Adipocyte (in vitro differentiated cells): ENCODE measurements at places on chromosomes 7 and 10.

DNA sequence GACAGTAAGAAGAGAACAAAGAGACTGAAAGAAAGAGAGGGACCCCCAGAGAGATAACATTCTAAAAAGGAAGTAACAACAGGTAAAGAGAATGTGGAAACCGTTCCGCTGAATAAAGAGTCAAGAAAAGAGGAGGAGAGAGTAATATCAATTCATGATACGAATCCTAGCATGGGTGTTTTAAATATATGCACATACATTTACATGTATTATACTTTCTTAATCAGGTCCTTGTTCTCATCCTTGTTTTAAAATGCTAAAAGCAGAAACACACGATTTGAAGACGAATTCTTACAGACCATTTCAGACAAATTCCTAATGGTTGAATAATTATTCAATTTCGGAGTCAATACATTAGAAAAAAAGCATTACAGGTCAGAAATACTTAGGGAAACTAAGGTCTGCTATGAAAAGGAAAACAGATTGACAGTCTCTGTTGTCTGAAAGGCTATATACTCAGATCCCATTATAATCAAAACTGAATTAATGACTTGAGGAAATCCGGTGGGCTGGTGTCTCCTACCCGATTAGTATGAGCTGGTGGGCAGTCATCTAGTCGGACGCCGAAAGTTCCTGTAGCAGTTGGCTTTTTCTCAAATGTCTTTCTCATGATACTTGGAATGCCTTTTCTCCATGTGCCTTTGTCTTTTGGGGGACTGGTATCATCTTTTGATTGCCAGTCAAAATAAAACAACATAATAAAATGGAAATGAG, 127.3 kb downstream of the ARHGAP21 start:
- DNase-seq: no peak

- DNase-seq: no peak
These were observed 355.3 kb upstream of the GALNT17 start for GRCh38 chr7:70776627-70777101.

GRCh38 chr10:107557916-107558315, 393.4 kb upstream of the SORCS1 start:
- no peak for DNase-seq

DNA sequence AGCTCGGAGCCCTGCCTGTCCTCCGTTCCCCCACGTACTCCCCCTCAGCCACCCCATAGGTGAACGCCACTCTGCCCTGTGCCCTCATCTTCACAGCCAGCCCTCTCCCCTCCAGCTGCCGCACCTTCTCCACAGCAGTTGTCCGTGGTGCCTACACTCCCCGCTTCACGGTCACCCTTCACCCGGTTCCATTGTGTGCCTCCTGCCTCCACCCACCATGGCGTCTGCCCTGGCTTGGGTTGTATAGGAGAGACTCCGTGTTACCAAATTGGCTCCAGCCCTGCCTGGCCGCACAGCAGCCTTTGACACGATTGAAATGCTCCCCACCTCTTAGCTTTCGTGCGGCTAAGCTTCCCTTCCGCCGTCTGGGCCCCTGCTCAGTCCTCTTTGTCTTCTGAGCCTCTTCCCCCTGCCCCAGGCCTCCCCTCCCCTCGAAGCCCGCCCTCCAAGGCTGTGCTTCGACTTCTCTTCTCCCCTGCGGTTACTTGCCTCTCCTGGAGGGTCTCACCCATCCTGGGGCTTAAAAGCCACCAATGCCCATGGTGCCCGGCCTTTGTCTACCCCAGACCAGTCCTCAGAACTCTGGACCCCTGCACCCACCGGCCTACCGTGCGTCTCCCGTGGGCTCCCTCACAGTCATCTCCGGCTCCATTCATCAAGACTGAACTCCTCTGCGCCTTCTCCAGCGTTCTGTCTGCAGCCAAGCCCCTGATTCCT, 18.5 kb upstream of the NODAL start:
- DNase-seq: no peak

DNA sequence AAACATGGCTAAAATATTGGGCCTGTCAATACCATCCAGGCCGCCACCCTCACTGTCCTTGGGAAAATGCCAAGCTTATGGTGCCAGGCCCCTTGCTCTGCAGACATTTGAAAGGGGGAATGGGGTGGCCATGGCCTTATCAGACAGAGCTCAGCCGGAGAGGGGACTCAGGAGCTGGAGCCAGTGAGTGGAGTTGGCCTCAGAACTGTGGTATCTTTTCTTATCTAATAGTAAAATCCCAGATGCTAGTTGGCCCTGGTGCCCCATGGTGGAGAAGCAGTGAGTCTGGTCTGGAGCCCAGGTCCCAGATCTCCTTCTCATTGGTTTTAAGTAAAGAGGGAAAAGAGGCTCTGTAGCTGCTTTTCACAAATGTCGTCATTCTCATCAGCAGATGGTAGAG, 49.6 kb upstream of the SORCS3 start:
- DNase-seq: no peak

GRCh38 chr7:2785071-2785500, 59.0 kb downstream of the GNA12 start:
- peak; percentile 48 for DNase-seq

DNA sequence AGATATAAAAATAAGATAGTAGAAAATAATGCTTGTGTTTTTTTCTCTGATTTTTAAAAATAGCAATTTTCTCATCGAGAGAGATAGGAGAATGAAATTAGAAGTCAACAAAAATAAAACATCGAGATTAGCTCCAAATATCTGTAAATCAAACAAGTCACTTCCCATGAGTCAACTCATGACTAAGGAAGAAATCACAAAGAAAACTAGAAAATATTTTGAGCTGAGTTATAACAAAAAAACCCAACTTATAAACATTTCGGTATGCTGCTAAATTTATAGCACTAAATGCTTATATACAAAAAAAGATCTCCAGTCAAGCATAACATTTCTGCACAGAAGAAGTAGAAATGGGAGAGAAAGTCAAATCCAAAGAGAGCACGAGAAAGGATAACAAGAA, 140.1 kb downstream of the ITGA8 start:
- peak; percentile 70 for DNase-seq

DNA sequence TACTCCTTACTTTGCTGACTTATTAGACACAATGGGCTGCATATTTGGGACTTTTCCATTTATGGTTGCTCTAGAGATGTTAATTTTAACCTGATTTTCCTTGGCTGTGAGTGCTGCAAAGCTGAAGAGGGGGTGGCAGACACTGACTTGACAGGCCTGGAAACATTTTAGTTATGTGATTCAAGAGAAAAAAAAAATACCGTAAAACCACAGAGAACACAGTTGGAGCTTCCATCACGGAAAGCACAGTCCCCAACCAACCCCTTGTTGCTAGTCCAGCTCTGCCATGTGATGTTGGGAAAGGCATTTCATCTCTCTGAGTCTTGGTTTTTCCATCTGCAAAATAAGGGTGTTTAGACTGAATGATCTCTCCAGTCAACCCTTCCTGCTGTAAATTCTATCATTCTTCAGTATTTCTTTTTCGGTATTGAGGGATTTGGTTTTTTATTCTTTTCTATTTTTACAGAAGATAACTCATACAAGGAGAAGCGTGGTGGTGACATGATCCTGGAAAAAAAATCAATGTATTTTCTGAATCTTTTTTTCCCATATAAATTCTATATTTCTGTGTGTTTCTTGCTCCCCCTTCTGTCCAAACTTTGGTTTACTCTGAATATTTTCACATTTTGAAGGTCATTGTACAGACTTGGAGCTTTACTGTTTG, 246.1 kb downstream of the REEP3 start:
- DNase-seq: peak; percentile 79

- no peak for DNase-seq
These were observed 176.0 kb upstream of the CCDC6 start for GRCh38 chr10:60082341-60082740.

GRCh38 chr7:14483663-14484062, 418.9 kb downstream of the DGKB start:
- no peak for DNase-seq

DNA sequence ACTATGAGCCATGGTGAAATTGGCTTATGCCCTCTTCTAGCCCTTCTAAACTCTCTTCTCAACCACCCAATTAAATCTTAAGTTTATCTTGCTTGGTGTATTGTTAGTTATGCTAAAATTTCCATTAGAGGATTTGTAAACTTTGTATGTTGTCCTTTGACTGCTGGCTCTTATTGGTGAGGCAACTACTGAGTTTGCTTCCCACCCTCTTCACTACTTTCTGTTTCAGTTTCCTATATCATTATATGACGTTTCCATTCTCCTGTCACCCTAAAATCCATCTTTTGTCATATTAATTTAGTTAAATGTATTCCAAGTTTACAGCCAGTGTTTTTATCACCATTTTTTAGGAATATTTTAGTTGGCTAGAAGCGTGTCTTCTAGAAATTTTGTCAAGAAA, 80.9 kb upstream of the VWC2 start:
- DNase-seq: no peak

- peak; percentile 10 for DNase-seq
These were observed 270.3 kb upstream of the AOAH start for GRCh38 chr7:36994456-36995112.

DNA sequence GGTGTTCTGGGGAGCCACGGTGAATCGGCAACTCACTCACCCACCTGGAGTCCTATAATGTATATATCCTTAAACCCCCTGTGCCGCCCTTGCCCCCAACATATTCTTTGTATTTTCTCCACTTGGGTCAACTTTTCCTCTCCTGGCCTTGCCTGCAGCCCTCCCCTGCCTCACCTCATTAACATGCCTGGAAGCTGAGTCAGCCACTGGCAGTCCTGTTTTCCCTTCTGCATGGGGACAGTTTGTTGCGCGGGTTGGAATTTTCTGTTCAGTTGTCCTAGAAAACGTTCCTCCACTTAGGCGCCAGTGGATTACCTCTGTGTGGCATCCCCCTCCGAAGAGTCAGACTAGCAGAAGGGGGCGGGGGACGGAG, 97.4 kb downstream of the C10orf105 start:
- peak; percentile 71 for DNase-seq

GRCh38 chr7:130942211-130942964, 208.4 kb upstream of the KLF14 start:
- peak; percentile 56 for DNase-seq

- DNase-seq: no peak
These were observed 46.4 kb downstream of the CALML3 start for GRCh38 chr10:5570979-5571810.

- DNase-seq: no peak
These were observed 43.0 kb downstream of the PKD1L1 start for GRCh38 chr7:47905076-47905920.

DNA sequence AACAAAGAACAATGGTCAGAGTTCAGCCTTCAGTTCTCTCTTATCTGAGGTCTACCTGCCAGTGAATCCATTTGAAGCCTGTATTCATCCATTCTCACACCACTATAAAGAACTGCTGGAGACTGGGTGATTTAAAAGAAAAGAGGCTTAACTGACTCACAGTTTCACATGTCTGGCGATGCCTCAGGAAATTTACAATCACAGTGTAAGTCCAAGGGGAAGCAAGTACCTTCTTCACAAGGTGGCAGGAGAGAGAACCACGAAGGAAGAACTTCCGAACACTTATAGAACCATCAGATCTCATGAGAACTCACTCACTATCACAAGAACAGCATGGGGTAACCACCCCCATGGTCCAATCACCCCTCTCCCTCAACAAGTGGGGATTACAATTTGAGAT, 33.0 kb upstream of the SLC25A13 start:
- no peak for DNase-seq

DNA sequence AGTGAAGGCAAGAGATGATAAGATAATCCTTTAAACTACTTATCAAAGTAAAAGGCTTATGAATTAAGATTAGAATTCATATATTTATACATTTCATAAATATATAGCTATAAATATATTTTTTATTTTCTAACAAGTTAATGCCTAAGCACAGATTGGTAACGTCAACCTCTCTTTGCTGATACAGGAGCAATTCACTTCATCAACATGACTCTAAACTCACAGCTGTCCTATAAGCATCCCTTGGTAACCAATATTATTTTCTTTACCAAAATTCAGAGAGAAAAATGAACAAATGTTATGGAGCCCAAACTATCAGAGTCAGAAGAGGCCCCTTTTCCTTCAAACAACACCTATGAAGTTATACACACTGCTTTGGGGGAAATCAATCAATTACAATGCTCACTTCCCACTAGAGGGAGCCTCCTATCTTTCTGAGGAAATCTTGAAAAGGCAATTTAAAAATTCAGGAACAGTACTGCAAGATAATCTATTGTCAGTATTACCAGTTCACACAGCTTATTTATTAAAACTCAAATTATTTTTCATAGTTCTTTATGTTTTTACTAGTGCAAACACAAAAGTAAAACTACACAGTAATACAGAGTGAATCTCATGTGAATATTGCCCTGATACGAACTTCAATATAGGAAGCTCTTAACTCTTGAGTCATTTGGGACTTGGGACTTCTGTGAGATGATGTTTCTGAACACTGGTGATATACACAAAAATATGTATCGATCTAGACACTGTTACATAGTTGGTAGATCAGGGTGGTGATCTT, 51.0 kb upstream of the NOBOX start:
- DNase-seq: peak; percentile 31

DNA sequence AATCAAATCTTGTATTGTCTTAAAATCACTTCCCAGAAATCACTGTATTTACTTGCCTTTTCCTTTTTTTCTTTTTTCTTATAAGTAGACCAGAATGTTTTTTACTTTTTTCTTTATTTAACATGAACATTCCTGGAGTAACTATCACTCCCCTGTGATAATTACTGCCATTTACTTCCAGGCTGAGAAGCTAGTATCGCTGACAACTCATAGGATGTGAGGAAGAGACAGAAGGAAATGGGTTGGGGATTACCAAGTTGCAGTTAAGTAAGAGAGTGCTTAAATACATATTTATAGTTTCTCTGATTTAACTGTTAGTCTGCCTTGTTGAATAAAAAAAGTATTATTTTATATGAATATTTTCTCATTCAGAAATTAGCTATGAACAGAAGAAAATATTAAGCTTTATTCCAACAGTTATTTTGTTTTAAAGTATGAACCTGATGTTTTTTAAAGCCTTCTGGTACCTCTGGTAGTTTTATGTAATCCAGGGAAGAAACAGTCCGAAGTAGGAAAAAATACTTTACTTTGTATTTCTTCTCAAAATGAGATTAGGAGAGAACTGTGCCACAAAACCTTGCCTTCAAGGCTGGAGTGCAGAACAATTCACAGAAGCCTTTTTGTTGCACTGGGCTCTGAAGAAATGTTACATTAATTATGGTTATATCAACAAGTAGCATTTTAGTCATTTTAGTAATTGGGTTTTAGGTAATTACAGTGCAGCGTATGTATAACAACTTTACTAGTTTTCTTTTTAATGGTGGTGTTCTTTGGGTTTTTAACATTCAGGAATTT, 72.8 kb downstream of the SHOC2 start:
- DNase-seq: no peak

- no peak for DNase-seq
These were observed 171.9 kb downstream of the OTUD1 start for GRCh38 chr10:23610626-23611307.
